Foreskin fibroblast (primary cell): ENCODE measurements at places on chromosomes 4 and X.
A peak's percentile ranks its signal among the peaks of the same experiment; 100 is the strongest.

- no peak for DNase-seq
Measured at GRCh38 chr4:9970399-9971011, 50.8 kb downstream of the SLC2A9 start.

- DNase-seq = no peak
Measured at GRCh38 chr4:754221-755120, 48.8 kb downstream of the PCGF3 start.

GRCh38 chrX:129577877-129578276 lies 37.8 kb downstream of the OCRL start:
- no peak for DNase-seq

DNA sequence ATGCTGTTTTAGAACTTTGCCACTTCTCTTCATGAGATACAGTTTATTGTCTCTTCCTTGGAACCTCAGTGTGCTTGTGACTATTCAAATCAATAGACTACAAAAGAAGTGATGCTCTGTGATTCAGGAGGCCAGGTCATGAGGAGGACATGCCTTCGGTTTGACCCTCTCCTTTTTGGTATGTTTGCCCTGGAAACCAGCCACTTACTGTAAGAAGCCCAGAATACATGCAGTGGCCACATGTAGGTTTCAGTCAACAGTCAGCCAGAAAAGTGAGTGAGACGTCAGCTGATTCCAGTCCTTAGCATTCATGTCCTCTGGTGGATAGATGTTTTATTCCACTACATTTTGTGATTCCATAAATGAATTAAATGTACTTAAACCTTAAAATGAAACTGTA lies 328.7 kb downstream of the PCDH18 start:
- DNase-seq = peak; percentile 94

DNA sequence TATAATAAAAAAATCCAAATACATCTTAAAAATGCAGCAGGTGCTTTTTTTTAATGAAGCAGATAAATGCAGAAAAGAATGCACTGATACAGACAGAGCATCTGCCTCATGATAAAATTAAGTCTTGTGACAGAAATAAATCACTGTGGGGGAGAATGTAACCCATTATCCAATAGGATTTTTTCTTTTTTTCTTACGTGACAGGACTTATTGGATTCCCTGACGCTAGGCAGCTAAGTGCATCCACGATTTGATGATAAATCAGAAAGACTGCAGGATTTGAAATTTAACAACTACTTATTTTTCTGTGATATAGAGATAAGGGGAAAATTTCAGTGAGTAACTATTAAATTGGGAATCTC lies 110.6 kb upstream of the PPARGC1A start:
- DNase-seq = no peak

GRCh38 chr4:144509088-144510015 lies 136.6 kb upstream of the HHIP start:
- peak; percentile 16 for DNase-seq

GRCh38 chr4:149841686-149842085 lies 26.0 kb upstream of the IQCM start:
- DNase-seq = no peak

- peak; percentile 57 for DNase-seq
Measured at GRCh38 chr4:108988464-108989195, 225.8 kb upstream of the ETNPPL start.

- no peak for DNase-seq
Measured at GRCh38 chrX:42422961-42423360, 355.0 kb downstream of the PPP1R2C start.

- DNase-seq = no peak
Measured at GRCh38 chrX:65688403-65688871, 21.0 kb downstream of the MSN start.

DNA sequence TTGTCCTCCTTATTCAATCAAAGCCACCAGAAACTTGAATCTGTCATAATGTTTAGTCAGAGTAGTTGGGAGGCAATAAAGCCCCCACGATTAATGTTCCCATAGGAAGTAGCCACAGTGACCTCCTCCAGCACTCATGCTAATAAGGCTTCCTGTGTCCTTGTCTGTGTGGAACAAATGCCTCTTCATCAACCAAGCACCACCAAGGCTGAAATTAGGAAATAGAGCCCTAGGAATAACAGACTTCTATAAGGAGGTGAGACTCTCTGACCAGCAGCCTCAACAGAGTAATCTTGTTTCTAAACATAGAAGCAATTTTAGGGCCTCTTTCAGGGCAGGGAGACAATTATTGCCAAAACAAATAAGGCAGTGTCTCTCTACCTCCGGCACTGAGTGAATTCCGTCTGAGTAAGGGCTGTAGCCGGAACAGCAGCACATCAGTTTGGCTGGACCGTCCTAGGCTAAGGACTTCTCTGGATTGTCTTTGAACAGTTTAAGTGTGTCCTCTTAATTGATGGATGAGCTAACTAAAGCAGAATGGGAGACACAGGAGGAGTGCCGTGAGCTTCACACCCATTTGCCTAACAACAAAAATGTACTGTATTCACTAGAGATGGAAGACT lies 329.2 kb upstream of the HAND2 start:
- DNase-seq = no peak

GRCh38 chr4:155666344-155667221 lies at the start of gene GUCY1A1:
Gene GUCY1A1, plus strand, starts transcription at chr4:155666848. Its CDS starts 30,020 bp downstream, at chr4:155696868.
- peak; percentile 20 for DNase-seq

DNA sequence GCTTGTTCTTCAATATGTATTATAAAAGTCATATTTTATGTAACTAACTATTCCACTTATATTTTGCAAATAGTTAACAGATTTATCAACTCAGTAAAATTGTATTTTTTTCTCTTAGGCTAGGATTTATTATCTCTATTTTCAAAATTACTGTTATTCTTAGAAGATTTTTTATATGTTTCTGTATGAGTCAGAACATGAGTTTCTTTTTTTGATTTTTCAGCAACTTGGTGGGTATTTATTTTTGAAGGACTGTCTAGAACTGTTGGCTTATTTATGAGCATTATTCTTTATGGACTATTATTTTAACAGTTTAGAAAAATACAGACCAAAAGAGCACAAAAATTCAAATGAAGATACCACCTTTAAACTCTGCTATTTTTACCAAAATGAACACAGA lies 6.8 kb downstream of the AIMP1 start:
- no peak for DNase-seq

- DNase-seq = peak; percentile 57
Measured at GRCh38 chr4:68368691-68369131, 18.8 kb upstream of the YTHDC1 start.

DNA sequence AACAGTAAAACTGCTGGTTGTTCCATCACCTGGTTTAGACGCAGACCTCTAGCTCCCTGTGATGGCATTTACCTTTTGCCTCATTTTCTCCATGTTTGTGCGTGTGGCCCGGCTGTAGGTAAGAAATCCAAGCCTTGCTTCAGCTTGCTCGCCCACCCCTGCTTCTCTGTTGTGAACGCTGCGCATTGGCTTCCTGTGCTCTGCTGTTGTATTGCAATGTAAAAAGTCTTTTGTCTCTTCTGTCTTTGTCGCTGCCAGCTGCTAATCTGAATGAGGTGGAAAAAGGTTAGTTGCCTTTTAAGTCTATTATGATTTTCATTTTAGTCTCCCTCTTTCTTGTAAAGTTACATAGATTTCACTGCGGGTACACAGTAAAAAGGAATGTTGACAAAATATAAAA lies 127.3 kb upstream of the PACRGL start:
- DNase-seq = no peak

DNA sequence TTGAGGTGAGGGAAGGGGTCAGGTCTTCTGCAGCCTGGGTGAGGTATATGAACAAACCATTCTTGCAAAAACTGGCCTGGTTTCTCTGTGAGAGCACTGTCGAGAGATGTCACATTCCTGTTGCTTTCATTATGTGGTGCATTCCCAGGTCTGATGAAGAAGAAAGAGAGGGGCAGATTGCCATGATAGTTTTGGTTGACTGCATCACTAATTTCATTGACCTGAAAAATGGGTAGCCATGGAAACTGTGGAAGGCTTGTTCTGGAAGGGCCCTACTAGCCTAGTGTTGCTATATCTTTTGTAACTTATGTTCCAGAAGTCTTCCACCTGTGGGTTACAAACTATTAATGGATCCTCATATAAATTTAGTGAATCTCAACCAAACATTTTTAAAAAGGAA lies 32.9 kb upstream of the CYBB start:
- DNase-seq = no peak

DNA sequence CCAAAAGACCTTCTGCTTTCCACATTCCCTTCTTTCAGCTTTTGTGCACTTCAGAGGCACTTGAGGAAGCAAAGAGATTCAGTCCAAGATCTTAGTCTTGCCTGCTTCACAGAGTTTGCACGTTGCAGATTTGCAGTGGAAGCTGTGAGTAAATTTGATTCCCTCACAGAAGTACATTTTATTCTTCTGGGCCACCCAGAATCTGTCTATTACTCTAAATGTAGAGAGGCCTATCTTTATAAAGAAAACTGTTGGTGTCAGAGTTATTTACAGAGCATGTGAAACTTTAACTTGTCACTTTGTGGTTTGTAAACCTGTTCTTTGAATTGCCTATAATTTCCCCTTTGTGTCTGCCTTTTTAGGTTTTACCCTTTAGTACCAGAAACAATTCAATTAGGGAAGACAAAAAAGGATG lies 15.5 kb downstream of the SPRY1 start:
- no peak for DNase-seq

DNA sequence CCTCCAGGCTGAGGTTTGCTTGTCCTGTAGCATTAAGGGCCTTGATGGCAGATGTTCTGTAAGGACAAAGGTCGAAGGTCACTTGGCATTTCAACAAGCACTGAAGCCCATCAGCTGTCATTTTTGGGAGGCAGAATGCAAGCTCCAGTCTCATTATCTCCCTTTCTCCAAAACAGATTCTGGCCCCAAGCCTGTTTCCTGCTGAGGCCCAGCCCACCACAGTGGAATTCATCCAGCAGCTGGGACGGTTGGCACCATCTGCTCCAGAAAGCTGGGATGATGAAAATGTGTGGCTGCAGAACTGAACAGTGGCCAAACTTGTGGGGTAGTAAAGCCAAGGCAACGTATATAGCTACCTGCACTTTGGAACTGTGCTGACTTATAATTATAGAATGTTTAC lies 17.7 kb upstream of the PPEF2 start:
- peak; percentile 34 for DNase-seq

DNA sequence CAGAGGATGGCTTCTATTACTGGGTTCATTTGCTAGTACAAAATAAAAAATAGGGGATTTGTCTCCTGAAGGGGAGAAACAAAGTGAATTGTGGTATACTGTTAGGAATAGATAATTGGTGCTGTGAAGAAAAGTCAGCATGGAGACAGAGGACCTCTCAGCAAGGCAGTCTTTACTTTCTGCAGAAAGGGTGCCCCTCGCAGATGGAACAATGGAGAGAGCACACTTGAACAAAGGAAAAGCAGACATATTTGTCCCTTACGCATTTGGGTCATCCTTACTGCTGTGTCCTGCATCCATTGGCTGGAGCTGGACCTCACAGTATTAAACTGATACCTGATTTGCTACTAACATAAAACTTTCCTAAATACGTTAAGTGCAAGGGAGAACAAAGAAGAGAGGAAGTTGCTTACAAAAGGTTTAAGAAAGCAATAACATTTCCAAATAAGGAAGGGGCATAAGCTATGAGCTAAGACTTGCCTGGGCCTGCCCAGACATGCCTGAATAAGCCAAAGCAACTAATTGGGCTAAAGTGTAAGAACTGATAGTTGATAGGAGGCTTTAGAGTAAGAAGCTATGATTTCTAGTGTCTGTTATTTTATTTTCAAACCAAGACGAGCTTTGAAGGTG lies 83.8 kb downstream of the CCKAR start:
- peak; percentile 48 for DNase-seq

DNA sequence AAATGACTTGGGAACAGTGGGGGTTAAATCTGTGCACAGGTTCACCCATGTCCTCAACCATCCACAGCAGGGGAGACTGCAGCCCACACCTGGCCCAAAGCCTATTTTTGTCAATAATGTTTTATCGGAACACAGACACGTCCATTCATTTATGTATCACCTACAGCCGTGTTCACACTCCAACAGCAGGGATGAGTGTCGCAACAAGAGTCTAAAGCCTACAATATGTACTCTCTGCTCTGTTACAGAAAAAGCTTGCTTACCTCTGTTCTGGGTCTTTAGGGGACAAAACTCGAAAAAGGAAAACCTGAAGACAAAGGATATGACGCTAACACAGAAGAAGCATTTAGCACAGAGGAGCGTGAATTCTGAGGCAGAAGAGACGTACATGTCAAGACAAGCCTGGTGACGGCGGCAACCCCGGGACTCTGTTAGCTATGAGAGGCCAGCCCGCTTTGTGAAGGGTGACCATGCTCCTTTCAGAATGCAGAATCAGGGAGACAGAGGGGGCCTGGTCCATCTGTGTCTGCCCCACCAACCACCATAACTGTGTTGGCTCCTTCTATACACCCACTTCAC lies 45.5 kb downstream of the AFAP1 start:
- no peak for DNase-seq

GRCh38 chr4:36133658-36134057 lies 110.7 kb downstream of the ARAP2 start:
- DNase-seq = no peak

DNA sequence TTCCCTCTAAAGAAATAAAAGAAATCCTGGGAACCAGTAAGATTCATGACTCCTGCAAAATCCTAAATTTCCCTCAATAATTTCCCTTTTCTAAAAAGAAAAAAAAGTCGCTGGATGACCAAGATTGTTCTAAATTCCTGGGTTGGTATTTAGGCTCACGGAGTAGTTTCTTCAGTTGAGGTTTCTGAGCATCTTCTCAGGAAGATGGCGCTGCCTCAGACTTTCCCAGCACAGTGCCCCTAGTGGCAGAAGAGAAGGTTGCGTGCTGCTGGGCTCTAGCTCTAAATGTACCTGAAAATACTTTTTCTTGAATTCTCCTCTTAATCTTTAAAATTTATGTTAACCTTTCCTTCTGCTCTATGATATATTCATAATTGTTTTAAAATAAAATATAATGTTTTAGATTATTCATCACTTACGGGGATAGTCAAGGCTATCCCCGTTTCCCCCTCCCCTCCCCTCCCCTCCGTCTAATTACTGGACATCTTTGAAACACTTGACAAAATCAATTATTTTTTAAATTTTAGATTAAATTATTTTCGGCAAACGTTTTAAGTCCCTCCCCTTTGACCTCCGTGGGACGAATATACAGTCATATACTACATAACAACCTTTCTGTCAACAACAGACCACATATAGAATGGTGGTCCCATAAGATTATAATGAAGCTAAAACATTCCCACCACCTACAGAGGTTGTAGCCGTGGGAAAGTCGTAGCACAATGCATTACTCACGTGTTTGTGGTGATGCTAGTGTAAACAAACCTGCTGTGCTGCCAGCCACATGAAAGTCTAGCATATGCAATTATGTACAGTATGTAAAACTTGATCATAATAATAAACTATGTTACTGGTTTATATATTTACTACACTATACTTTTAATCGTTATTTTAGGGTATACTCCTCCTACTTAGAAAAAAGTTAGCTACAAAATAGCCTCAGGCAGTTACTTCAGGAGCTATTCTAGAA lies 41.0 kb upstream of the GATB start:
- DNase-seq = no peak

DNA sequence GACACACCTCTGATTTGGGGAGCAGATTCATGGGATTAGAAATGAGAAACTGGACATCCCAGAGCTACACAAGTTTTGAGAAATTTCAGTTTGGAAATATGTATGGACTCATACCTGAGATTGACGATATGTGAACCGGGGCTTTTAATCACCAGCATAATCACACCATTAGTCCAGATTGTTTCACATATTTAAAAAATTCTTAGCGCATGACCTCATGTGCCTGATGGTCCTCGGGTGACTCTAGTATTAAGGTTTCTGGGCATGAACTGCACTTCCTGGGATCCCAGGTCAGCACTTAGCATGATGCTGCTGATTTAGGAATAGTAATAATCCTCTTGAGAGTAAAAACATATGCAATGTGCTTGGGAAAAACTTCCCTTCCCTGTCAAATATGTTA lies 91.9 kb upstream of the BCOR start:
- no peak for DNase-seq

- DNase-seq = peak; percentile 54
Measured at GRCh38 chr4:169249214-169249973, 21.4 kb downstream of the SH3RF1 start.
